Retinal pigment epithelial cell (primary cell): ENCODE measurements at places on chromosomes 13 and 19.
A peak's percentile ranks its signal among the peaks of the same experiment; 100 is the strongest.

- no peak for DNase-seq
These were observed 2.7 kb upstream of the MEX3D start for GRCh38 chr19:1570836-1571235.

GRCh38 chr19:38274739-38275138 is 10.4 kb downstream of the SPINT2 start:
- DNase-seq, result no peak

DNA sequence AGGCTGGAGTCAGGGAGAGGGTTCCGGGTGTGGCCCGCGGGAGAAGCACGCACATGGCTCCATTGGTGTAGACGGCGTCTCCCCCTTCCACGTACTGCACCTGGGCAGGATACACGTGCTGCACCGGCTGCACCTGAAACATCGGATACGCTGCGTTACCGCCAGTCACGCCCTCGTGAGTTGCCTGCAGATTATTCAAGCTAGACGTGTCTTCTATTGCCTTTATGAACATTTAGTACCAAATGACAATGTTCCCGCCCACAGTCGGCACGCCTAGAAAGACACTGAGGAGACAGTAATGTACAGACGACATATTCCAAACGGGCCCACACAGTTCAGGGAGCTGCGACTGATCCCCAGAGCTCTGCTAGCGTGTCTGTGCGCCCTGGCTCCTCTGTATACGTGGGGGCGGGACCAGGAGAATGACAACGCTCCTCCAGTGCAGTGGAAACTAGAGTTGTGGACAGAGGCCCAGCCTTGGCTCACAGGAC is 64.1 kb upstream of the RANBP3 start:
- DNase-seq, result no peak

- no peak for DNase-seq
These were observed 4.1 kb downstream of the PRAM1 start for GRCh38 chr19:8498295-8498694.

DNA sequence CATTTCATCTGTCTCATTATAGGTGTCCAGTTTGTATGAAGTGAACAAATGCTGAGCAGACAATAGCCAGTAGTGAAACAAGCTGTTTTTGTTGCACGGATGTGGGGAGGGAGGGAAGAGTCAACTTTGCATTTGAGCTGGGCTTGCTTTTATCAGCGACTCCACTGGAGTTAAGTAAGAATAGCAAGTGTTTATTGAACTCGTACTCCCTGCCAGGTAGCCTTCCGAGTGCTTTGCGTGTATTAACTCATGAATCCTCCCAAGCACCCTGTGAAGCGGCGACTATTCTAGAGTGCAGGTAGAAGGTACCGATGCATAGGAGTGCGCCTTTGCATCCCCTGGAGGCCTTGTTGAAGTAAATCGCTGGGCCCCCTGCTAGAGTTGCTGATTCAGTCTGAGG is 4.7 kb upstream of the ZNF444 start:
- no peak for DNase-seq

DNA sequence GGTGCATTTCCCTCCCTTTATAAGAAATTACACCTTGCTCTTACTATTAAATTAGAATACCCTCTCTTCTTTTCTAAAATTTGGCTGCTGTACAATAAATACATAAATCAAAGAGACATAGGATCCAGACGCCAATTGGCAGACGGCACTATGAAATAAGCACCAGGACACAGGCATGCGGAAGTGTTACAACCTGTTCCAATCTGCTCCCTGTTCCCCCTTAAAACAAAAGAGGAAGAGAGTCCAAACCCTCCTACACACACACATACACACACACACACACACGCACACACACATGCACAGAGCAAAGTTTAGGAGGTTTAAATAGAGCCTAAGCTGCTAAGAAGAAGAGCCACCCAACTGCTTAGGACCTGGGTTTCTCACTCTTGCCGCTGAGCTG is 75.6 kb upstream of the ZNF507 start:
- no peak for DNase-seq

DNA sequence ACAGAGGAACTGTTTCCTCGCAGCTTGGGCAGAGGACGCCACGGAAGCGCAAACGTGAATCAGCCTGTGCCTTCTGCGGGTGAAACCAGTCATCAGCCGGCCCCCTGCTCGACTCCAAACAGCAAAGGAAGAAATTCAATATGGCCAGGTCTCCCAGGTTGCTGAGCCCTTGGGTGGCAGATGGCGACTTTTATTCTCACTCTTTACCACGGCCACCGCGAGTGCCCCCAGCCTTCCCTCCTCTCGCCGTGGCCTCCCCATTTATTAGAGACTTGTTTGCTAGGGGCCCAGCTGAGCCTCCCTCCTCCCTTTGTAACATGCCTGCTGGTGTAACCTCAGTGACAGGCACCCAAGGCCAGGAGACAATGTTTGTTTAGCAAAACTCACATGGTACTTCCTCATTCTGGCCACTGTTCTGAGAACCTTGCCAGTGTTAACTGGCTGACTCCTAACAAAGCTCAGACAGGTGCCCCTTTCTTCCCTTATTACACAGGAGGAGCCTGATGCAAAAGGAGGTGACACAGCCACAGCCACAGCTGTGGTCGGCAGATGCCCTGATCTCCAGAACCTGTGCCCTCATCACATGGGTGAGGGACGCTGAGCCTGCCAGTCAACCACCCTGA is 5.8 kb downstream of the RAB20 start:
- no peak for DNase-seq

DNA sequence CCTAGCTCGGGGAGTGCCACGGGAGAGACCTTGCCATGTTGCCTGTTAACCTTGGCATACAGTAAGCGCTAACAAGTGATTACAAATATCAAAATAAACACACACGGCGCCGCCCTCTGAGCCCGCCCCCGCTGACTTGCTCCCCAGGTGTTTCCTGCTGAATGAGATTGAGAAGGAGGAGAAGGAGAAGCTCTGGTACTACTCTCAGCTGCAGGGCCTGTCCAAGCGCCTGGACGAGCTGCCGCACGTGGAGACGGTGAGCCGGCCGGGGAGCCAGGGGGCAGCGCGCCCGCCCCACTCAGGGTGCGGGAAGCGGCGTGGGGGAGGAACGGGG is 5.0 kb downstream of the APC2 start:
- no peak for DNase-seq

DNA sequence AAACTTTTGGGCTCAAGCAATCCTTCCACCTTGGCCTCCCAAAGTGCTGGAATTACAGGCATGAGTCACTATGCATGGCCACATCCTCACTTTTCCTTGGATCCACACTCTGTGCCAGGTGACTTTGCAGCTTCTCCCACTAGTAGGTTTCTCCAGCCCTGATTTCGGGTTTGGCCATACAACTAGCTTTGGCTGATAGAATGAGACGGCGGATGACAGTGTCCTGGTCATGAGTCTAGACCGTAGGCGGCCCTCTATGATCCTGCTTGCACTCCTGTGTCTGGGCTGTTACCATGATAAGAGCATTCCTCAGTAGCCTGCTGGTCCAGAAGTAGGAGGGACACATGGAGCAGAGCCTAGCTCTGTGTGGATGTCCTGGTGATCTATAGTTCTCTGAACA is 112.5 kb upstream of the KL start:
- DNase-seq, result no peak

DNA sequence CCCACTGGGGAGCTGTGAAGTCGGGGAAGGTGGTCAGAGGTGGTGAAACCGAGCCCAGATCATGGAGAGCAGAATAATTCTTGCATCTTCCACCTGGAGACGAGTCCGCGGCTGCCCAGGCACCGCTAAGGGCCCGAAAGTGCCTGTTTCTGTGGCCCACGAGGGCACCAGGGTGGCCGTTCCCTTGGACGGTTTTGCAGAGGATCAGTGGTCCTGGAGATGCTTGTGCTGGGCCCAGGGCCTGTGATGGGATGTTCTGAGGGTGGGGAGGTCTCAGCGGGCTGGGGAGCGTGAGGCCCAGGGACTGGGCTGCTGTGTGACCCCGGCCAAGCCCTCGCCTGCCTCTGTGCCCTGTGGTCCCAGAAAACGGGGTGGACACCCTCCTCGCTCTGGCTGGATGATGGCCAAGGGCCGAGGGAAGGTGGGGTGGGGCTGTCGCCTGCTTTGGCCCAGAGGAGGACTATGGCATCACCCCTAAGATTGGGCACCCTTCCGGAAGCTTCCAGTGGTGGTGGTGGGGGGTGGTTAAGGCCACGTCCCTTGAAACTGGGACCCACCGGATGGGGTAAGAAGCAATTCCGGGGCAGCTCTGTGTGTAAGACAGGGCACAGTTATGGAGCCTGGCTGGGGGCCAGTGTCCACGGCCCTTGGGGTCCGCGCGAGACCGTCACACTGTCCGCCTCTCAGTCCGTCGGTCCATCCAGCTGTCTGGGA is 51.3 kb upstream of the NFIC start:
- no peak for DNase-seq

GRCh38 chr19:55643003-55643886 is at the start of gene ZNF581:
Gene ZNF581, plus strand, starts transcription at chr19:55643649. Its CDS starts 923 bp downstream, at chr19:55644572.
- DNase-seq, result no peak

- no peak for DNase-seq
These were observed 11.3 kb upstream of the NUMBL start for GRCh38 chr19:40701758-40702157.

GRCh38 chr13:52840066-52840465 is 8.4 kb downstream of the PCDH8 start:
- no peak for DNase-seq

GRCh38 chr19:7652061-7652641 is 15.2 kb downstream of the STXBP2 start:
- peak; percentile 19 for DNase-seq

DNA sequence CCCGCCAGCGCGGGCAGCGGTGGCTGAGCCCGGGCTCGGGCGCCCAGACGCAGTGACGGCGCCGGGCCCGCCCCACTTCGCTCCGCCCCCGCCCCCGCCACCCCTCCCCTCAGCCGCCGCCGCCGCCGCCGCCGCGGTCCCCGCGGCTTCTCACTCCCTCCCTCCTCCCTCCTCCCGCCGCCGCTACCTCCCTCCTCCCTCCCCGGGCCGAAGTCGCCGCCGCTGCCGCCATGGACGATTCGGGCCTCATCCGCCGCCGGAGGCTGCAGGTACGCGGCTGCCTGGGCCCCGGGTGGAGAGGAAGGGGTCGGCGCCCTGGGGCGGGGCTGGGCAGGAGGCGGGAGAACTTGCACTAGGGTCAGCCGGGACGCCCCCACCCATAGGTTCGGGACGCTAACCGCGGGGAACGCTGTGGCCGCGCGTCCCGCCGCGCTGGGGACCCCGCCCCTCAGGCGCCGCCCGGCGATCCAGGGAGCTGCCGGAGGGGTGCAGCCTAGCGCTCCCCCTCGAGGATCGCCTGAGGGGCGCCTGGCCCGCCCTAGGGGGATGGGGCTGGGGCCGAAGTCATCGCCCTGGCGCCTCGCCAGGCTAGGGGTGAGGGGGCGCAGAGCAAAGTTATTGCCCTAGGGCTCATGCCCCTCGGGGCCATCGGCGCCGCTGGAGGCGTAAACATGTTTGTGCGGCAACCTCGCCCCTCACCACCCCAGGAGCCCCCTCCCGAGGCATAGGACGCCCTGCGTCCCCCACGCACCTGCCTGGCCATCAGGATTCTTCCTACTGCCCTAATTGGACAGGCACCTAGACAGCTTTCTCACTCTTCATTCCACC is 427 bp downstream of the RTBDN start:
- DNase-seq, result no peak

DNA sequence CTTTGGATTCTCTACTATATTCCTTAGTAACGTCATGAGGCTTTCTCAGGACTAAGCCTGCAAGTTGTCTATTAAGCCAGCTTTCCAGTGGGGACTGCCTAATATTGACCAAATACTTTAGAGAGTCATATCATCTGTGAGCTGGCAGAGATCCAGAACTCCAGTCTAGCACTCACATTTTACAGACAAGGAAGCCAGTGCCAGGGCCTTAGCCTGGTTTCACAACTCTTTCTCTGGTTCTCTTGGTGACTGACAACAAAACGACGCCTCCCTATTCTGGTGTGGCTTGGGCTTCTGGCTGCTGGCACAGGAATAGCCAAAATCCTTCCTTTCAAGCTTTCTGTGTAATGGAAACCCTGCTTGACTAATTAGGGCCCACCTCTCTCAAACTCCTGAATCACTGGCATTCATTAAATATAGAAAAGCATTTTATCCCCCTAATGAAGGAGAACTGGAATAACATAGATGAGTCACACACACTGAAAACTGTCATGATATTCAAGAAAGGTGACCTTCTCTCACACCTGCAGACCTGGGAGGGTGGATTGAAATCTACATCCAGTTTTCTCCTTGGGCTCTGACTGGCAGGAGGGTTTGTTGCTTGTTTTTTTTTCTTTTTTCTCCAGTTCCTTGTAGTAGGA is 75.2 kb upstream of the UBL3 start:
- DNase-seq, result peak; percentile 91

DNA sequence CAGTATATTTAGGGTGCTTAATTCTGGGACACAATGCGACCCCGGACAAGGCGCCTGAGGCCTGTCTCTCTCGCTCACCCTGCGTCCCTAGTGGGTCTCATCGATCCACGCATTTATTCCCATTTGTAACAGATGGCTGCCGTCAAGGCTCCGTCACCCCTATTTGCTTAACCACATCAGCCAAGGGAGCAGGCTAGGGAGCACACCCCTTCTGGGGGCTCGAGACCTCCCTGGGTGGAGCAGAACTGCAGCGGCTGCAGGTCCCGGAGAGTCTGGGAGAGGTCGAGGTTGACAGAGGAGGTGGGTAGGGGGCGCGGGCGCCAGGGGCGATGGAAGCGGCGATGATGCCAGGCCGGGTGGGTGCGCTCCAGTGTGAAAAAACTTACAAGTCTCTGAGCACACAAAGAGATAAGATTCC is 507 bp downstream of the ALG5 start:
- DNase-seq, result no peak
